Foreskin keratinocyte (primary cell): ENCODE measurements at places on chromosomes 2 and 18.
A peak's percentile ranks its signal among the peaks of the same experiment; 100 is the strongest.

DNA sequence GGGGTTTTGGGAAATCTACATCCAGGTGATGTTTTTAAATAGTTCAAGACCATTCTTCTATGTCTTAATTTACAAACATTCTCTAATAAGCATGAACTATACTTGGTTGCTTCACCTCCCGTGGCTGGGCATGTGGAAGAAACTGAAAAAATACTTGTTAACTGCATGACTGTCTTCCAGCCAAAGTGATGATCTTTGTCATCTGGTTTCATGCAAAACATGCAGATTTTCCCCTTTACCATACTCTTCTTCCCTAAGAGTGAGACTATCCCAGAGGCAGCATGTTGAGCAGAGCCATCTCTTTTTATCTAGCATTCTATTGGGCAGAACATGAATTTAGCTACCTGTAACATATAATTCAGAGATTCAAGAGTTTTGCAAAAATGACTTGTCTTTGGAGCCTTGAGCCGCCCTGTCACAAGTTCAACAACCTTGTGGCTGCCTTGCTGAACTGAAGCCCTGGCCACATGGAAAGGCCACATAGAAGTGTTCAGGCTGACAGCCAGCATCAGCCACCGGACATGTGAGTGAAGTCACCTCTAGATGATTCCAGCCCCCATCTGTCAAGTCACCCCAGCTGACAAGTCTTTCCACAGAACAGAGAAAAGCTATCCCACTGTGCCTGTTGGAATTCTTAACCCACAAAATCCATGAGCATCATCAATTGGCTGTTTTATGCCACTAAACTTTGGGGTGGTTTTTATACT, 142.8 kb downstream of the ANKRD44 start:
- no peak for DNase-seq

DNA sequence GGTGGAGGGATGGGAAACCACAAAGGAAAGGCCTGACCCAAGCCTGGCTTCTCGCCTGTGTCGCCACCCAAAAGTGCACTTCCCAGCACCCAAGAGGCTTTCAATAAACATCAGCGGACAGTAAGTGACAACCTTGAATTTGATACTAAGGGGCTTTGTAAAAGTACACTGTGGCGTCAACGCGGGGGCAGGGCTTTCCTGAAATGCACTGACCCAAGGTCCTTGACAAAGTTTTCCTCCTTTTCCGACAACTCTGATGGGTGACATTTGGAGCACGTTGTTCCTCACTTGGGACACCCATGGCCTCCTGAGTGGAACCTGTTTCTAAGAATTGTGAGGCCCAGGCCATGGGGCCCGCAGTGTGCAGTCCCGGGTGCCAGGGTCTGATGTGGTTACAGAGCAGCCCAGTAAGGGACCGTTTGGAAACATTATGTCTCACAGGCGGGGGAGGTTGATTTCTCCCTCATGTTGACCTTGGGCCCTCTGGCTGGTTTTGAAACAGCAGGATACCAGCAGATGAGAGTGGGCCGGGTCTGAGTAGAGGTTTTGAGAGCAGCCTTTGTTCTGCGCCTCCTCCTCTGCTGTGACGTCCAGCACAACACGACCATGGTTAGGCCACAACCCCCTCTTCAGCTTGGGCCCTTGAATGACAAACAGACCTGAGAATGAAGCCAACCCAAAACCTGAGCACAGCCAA, 2.8 kb upstream of the ZBTB14 start:
- DNase-seq, result no peak

GRCh38 chr2:177165721-177166711, 46.6 kb upstream of the HNRNPA3 start:
- peak; percentile 58 for DNase-seq

GRCh38 chr2:198213253-198213652, 408.9 kb downstream of the PLCL1 start:
- DNase-seq, result no peak

DNA sequence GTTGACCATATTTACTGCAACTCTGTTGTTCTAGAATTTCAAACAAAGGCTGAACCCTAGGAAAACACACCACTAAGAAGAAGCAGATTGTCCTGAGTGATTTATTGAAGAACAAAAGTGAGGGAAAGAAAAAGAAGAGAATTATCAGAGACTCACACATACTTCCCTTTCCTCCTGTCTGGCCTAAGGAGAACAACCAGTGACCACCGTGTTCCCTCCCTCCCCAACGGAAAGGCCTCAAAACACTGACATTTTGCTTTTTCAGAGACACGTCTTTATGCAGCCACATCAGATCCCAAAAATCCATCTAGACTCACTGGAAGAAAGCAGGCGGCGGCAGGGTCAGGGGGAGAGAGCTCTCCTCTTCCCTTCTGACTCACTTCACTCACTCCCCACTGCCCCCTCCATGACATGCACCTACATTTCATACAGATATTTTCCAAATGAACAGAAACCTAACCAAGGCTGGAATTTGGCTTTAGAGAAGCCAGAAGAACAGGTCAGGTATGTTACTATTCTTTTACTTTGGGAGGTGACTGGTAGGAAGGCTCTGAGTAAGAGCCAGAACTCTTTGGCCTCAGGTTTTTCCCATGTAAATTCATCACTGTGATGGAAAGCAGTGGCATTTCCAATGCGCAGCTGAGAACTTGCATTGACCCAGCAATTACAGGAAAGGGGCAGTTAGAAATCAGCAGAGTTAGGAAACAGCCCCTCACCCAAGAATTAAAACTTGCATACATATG, 169.9 kb downstream of the BCL11A start:
- DNase-seq, result peak; percentile 80

DNA sequence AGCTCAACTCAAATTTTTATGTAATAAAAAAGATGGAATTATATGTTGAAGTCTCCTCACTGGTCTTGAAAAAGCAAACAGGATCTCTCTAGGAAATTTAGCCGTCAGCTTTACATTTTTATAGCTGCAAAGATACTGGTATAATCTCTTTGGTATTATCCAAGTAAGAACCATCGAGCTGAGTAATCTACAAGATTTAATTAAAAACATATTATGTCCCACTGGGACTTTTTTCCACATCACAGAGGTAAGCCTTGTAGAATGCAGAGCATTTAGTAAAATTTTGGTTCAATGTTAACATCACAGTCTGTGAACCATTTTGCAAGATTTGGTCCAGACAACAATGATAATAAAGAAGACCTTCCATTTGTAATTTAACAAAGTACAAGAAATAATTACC, 162.6 kb upstream of the SLC39A10 start:
- DNase-seq, result no peak

DNA sequence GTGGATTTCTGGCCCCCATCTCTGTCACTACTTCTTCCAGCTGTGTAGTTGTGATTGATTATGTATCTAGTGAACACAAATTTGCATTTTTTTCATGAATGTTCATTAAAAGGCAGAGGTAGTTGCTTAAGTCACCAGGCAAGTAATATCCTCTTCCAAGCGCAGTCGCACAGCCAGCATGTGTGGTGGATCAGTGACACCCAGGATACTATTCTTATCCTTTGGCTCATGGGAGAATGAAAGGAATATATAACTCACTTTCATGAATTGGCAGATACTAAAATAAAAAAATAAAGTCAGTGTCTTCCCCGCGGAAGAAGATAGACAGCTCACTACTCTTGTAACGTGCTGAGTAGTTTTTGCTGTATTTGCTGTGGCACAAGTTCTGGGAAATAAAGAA, 387.8 kb downstream of the CDH7 start:
- no peak for DNase-seq

- DNase-seq, result no peak
Measured at GRCh38 chr18:50806208-50806616, 13.6 kb downstream of the MRO start.

- no peak for DNase-seq
Measured at GRCh38 chr2:105387225-105387624, 11.6 kb downstream of the FHL2 start.

GRCh38 chr18:43279015-43279744, 1.9 kb upstream of the SYT4 start:
- DNase-seq, result peak; percentile 0

GRCh38 chr2:74099835-74100234, 47.9 kb downstream of the BOLA3 start:
- DNase-seq, result no peak

GRCh38 chr2:232476791-232477190, 10.8 kb downstream of the ECEL1 start:
- no peak for DNase-seq

GRCh38 chr2:187466129-187466792, 18.2 kb upstream of the CALCRL start:
- no peak for DNase-seq

DNA sequence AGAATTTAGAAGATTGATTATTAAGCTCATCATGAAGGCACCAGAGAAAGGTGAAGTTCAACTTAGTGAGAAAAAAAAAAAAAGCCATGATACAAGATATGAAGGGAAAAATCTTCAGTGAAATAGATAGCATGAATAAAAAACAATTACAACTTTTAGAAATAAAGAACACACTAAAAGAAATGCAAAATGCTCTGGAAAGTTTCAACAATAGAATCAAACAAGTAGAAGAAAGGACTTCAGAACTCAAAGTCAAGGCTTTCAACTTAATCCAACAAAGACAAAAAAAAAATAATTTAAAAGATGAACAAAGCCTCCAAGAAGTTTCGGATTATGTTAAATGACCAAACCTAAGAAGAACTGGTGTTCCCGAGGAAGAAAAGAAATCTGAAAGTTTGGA, 105.5 kb downstream of the GRB14 start:
- no peak for DNase-seq

DNA sequence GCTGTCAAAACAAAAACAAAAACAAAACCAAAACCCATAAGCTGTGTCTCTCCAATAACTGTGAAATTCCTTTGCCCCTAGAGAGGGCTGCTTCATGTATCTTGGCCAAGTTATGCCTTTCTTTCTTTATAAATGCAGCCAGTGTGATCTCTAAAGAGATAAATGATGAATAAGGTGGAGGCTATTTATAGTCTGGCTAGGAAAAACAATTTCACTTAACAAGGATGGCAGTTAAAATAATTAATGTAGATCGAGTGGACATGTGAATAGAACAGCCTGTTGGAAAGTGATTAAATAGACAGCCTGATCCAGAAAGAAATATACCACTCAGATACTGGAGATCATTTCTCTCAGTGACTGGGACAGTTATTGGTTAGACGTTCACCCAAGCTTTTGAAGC, 1666.9 kb upstream of the CELF4 start:
- DNase-seq, result no peak

DNA sequence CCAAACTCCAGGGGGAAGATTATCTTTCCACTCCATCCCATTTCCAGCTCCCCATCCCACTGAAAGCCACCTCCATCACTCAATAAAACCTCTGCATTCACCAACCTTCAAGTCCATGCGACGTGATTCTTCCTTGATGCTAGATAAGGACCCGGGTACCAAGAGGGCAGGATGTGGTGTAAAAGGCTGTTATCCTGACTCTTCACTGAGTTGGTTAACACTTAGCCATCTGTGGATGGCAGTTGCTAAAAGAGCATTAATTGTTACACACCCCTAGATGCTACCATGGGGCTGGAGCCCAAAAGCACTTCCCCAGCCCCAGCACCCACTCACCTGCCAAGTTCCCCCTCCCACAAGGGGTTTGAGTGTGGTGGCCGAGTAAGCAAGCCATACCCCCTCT, 53.4 kb upstream of the DPP10 start:
- no peak for DNase-seq

DNA sequence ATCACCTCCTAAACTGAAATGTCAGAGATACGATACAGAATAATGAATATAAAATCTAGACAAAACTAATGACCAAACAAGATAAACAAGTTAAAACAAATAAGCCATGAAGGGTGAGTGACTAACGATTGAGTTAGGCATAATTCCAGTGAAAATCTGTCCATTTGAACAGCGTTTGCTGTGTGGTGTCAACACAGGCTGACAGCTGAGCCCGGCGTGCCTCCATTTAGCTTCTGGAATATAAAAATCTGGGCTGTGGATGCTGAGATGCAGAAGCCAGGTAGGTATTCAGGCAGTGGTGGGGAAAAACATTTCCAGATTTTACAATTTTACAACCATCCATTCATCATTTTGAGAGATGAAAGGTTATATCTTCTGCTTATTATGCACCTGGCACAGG, 2041.4 kb upstream of the CELF4 start:
- DNase-seq, result no peak

DNA sequence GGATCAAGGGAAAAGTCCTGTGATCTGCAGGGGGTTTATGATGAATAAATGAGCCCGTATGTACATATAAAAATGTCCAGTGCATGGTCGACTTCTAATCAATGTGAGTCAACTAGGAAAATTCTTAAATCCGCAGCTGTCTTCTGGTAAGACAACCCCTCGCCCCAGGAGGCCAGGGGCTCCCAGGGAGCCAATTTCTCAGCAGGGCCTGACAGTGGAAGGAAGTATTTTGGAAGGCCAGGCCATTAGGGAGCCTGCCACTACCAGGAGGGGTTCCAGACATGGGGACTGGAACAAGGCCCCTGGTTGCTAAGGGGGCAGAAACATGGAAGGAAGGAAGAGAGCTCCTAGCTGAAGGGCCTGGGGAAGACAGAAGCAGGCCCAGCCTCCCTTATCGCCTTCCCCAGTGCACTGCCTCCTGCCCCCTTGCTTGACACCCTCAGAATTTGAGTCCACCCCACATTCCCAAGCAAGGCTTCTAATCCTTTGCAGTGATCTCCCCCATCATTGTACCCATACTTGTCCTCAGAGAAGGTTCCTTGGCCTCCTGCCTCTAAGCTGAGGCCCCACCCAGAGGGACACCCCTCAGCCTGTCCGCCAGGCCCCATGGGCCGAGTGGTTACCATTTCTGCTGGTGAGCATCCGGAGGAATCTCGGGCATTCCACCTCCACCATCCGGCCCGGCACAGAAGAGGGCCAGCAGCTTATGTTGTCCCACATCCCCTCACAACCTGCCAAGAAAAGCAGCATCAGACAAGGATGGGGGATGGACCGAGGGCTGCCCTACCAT, 45.9 kb downstream of the SCTR start:
- DNase-seq, result no peak

DNA sequence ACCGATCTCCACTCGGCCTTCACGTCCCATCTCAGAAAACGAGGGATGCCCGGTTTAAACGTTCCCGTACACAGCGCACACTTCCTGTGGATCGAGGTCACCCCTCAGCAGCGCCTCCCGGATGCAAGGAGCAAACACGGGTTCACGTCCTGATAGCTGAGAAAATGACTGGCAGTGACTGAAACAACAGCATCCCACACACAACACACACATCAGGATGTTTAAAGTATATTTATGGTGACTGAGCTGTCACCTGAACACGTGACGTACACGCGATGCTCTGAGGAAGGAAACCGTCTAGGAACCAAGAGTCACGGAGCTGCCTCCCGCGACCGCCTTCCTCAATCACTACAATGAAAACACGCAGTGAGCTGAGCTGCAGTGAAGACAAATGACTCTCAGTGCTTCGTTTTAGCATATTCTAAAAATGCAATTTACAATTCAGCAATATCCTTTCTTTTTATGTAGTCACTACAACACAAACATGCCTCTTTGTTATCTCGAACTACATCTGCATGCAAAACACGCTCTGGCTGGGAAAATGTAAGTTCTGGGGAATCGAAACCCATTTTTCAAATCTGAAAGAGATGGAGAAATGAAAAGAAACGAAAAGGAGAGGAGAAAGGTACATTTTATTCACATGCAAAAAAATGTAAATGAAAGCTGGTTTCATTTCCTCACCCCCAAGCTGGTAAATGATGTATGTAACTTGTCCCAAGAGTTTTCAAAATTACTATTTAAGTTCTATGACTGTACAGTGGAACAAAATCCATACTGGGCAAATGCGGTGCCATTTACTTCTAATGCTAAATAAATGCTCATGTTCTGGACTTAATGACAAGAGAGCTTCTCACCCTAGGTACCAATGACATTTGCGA, 19.8 kb downstream of the HDAC4 start:
- no peak for DNase-seq

- no peak for DNase-seq
Measured at GRCh38 chr18:36420826-36421225, 123.3 kb downstream of the FHOD3 start.

- no peak for DNase-seq
Measured at GRCh38 chr18:13647761-13648160, 78.6 kb downstream of the FAM210A start.
